ENCODE measurements at places on chromosomes 5 and 9.
A peak's percentile ranks its signal among the peaks of the same experiment; 100 is the strongest.

DNA sequence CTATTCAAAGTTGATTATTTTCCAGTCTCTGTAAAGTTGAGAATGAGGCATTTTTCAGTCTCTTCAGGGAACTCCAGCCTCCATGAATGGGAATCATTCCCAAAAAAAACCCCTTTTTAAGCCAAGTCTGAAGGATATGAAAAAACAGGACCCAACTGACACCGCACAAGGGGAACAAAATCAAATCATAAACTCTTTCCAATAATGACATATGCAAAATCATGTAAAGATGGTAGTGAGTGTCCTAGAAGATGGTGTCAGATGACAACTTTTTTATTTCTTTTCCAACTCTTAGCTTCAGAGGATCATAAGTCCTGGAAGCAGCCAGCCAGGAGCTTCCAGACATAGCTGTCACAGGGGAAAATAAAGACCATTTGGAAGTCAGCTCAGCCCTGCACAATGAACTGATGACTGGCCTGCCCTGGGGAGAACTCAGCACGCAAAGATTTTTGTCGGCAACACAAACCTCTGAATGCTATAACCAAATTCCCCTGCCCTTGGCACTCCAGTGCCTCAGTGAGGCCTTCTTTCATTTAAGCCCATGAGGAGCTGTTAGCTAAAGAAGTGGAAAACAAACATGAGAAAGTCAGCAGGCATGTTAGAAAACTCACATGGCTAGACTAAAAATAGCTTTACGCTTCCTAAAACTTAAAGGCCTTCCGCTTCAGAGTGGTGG lies 85.4 kb downstream of the SLC1A3 start:
- no peak for DNase-seq

GRCh38 chr5:136276087-136276486 lies 83.1 kb upstream of the SMIM32 start:
- no peak for DNase-seq

GRCh38 chr5:79269733-79270166 lies 33.8 kb downstream of the JMY start:
- DNase-seq = no peak

- DNase-seq = no peak
Observed at GRCh38 chr9:93958819-93959682, 3.9 kb upstream of the BARX1 start.

GRCh38 chr9:3179711-3180110 lies 335.8 kb upstream of the PUM3 start:
- no peak for DNase-seq

GRCh38 chr9:95556521-95556920 lies 39.8 kb upstream of the PTCH1 start:
- no peak for DNase-seq

DNA sequence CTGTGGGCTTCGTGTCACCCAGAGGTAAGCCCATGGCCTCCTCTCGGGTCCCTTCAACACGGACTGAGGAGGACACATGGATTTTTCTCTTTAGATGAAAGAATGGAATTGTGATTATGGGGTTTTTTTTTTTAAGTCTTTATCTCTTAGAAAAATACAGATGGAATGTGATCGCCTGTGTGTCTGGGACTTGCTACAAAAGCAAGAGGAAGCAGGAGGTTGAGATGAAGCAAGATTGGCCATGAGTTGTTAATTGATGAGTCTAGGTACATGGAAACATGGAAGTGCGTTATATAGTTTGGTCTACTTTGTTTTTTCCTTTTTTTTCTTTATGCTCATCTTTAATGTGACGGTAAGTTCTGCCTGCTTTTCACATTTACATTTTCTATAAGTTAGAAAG lies 14.6 kb downstream of the USP20 start:
- no peak for DNase-seq

DNA sequence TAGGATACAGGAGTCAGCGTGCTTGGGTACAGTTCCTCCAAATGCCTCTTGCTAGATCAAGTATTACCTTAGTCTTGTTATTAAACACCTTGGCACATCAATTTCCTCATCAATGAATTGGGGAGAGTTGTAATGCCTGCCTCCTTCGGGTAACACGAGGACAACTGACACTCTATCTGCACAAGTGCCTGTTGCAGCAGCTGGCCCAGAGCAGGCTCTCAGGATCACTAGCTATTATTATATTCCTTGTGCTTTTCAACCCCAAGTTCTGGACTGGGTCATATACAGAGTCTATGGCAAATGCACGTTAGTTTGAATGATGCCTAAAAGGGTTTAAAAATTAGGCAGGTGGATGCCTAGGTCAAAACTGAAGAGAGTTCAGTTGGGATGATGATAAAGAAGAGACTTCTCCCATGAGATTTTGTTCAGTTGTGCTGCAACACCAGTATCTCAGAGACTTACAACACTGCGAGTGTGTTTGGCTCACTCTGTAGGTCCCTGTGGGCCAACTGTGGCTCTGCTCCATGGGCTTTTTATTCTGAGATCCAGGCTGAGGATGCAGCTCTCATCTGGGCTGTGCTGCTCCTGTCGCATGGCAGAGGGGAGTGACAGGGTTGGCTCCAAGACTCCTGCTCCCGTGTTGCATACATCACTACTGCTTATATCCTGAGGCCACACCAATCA lies 41.1 kb upstream of the TEX48 start:
- DNase-seq = no peak

DNA sequence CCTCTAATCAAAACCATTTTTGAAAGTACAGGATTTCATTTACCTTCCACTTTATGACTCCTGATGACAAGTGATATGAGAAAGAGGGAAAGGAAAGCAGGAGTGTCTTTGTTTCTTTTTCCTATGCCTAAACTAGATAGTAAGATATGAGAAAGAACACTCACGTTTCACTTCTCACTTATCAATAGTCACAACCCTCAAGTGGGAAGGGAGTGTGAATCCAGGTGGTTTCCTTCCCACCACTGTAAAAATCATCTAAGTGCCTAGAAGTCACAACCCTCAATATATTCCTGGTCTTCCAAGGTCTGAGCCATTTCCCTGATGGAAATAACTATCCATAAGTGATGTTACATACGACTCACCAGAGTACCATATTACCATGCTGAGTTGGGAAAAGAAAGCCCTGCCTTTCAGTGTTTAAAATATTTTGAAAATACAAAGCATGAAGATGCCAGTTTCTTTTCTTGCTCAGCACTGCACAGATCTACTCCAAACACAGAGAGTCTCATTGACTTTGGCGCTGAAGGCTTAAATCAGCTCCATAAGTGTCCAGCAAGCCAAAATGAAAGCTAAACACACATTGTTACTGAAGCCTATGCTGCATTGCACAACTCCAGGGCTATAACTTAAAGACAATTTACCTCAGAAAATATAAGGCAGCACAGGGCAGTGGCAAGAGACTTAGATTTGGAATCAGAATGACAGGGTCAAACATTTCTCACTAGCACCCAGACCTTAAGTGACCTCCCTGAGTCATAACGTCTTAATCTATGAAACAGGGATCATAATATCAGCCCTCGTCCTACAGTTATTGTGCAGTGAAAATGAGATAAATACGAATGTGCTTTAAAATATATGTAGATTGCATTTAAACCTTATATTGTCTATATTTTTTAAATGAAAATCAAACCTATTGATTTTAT lies 301.2 kb downstream of the KIAA0825 start:
- no peak for DNase-seq

- no peak for DNase-seq
Observed at GRCh38 chr5:115179394-115180164, 9.9 kb upstream of the TRIM36 start.

DNA sequence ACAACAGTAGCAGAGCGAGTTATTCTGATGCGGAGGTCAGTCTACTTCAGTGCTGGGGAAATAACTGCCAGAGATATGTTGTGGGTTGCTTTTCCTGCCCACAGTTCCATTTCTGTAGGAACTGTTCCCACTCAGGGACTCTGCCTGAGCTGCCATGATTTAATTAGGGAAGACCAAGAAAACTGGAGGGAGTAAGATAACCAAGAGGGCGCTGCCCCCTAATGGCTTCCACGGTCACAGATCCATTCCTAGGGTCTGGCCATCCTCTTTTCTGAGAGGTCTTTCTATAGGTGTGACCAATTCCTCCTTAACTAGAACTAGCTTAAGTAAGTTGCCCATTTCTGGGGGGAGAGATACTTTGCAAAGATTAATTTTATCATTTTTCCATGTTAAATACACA lies 125.9 kb downstream of the APBA1 start:
- DNase-seq = peak; percentile 47

GRCh38 chr9:85960688-85961093 lies 19.7 kb downstream of the NAA35 start:
- DNase-seq = no peak

- DNase-seq = no peak
Observed at GRCh38 chr9:107772988-107773387, 283.4 kb upstream of the KLF4 start.

- no peak for DNase-seq
Observed at GRCh38 chr9:91746357-91746756, 203.7 kb downstream of the ROR2 start.

DNA sequence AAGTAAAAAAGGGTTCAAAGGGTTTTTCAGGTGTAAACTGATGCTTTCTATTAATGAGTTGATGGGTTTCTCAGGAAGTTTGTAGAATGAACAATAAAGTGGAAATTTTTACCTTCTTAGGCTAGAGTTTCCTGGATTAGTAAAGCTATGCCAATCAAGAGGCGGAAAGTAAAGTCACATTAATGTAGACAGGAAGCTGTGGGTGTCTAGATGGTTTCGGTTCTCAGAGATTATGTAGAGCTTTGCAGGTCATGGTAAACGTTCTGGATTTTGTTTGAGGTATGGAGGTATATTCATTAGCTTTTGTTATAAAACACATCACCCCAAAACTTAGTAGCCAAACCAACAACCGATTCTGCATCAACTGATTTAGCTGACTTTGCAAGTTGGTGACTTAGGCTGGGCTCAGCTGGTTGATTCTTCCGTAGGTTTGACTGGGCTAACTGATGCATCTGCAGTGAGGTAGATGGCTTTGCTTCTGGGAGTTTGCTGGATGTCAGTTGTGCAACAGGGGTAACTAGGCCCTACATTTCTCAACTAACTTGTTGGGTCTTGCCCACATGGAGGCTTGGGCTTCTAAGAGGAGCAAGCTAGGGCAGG lies 273.8 kb downstream of the MSX2 start:
- no peak for DNase-seq

GRCh38 chr5:7717691-7718090 lies 133.2 kb downstream of the CFAP90 start:
- DNase-seq = no peak

Data from NCI-H1694 (cell line).